NCI-H1105 (cell line): ENCODE measurements at places on chromosomes 2 and 18.

DNA sequence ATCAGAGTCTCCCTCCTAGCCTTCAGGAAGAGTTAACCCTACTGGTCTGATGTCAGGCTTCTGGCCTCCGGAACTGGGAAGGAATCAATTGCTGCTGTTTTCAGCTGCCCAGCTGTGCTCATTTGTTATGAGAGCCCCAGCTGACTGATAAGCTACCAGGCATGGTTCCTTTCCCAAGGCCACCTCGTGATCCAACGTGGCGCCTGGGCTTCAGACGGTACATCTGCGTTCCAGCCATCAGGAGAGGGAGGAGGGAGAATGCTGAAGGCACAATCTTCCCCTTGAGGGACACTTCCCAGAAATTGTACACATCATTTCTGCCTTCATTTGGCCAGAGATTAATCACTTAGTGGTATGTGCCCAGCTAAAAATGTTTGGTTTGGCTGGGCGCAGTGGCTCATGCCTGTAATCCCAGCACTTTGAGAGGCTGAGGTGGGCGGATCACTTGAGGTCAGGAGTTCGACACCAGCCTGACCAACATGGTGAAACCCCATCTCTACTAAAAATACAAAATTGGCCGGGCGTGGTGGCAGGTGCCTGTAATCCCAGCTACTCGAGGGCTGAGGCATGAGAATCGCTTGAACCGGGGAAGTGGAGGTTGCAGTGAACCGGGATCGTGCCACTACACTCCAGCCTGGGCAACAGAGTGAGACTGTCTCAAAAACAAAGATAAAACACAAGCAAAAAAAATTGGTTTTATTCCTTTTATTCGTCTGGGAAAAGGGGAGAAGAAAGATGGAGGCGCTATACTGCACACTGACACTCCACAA lies 10.5 kb upstream of the ARMC9 start:
- DNase-seq = no peak

GRCh38 chr2:113920996-113921395 lies 31.1 kb downstream of the ACTR3 start:
- no peak for DNase-seq

DNA sequence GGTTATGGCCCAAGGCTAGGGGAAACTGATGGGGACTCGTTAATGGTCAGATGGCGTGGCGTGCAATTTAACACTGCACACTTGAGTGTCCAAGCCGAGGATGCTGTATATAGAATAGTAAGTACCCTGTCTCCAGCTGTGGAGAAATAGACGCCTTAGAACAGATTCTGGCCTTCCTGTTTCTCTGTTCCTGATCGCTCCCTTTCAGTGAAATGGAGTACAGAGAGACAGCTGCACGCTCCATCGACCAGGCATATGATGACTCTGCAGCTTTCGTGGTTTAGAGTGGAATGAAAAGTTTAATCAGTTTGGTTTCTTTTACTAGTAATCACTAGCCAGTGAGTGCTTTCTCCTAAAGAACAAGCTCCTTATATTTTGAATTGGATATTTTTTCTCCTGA lies 213.4 kb downstream of the NEDD4L start:
- DNase-seq = no peak

DNA sequence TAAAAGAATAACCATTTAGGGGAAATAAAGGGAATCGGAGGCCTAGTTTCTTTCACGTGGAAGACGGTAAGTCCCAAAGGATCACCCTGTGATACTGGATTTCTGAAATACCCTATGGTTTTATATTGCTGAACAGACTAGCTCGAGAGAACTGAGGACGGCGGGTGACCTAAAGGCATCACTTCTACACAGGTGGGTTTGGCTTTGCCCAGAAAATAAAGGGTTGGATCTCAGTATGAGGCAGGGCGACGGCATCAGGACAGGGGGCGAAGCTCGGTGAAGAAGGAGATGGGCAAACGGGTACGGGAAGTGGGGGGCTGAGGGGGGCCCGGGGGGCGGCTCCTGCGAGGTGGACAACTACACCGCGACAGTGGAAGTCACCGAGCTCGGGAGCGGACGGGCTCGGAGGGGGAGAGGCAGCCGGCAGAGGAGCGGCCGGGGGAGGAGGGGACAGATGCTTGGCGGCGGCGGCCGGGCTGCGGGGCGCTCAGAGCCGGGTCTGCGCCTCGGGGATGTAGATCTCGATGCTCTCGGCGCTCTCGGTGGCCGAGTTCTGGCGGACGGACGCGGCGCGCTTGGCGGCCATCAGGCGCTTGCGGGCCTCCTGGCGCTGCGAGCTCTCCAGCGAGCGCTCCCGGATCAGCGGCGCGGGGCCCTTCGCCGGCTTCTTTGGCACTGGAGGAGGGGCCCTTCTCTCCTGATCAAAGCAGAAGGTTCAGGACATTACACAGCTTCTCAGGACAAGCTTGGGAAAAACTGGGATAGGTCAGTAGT lies 48.9 kb downstream of the TGIF1 start:
- peak; percentile 50 for DNase-seq

- DNase-seq = no peak
Observed at GRCh38 chr2:133139847-133140533, 428.3 kb downstream of the NCKAP5 start.
